Activated naive CD4-positive, alpha-beta T cell (primary cell): ENCODE measurements at places on chromosomes 2 and 18.

DNA sequence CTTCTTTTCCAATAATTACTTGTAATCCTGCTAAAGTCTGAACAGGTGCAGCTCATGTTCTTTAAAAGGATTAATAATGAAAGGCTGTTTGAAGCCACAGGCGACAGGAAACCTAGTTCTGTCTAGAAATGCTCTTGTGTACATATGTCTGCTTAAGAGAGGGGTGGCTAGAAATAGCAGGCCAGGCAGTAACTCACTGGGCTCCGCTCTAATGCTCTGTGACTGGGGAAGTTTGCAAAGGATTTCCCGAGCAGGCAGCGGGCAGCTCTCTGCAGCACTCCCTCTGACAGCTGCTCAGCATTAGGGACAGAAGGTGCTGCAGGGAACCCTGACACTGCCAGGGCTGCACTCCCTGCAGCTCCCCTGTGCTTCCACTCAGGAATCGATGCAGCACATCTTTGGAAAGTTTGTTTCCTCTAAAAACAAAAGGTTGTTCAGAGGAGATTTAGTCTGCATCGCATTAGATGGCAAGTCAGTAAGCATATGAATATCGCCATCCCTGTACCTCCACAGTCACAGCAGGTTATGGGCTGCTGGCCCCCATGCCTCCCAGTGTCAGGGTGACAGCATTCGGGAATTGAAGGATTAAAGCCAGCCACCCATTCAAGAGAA, 33.1 kb upstream of the TTC39C start:
- no peak for DNase-seq

GRCh38 chr18:40672590-40672989, 1282.4 kb upstream of the PIK3C3 start:
- DNase-seq, result no peak

DNA sequence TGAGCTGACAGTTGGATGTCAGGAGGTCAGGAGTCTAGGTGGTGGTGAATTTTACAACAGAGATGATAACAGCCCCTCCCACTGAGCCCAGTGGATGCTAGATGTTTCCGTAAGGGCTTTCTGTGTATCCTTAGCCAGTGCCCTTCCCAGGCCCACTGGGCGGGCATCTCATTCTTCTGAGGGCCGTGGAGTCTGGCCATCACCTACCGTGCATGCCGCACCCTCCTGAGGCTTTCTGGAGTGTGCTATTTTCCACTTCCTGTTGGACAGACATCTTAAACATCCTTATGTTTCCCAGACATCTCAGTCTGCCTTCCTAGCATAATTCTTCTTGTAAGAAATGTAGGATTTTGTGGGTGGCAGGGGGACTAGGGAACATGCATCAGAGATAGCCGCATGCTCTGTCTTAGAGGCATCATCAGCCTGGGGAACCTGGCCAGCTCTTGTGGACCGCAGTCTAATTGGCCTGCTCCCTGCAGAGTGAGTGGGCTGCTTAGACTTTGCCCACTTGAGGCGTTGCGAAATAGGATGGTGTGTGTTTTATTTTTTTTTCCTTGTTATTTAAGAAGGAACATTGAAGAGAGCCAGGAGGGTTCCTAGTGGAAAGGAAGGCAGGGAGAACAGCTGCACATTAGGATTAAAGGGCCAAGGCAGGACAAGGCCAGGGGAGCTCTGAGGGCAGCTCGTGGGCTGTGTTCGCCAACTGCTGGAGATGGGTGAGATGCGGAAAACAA, 135.8 kb downstream of the SH3RF3 start:
- DNase-seq, result no peak

- DNase-seq, result no peak
Measured at GRCh38 chr2:241730671-241731293, 3.6 kb upstream of the D2HGDH start.

- DNase-seq, result no peak
Measured at GRCh38 chr2:218648088-218648786, 11.2 kb downstream of the ZNF142 start.

GRCh38 chr2:180003559-180003958, 3.5 kb downstream of the CWC22 start:
- DNase-seq, result no peak

- DNase-seq, result no peak
Measured at GRCh38 chr18:2104620-2105462, 466.5 kb downstream of the METTL4 start.

DNA sequence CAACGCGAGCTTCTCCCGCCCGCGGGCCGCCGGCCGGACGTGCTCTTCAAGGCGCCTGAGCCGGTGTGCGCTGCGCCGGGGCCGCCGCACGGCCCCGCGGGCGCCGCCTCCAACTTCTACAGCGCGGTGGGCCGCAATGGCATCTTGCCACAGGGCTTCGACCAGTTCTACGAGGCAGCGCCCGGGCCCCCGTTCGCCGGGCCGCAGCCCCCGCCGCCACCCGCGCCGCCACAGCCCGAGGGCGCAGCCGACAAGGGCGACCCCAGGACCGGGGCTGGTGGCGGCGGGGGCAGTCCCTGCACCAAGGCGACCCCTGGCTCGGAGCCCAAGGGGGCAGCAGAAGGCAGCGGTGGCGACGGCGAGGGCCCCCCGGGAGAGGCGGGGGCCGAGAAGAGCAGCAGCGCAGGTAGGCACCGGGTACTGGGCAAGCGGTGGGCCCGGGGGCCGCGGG, 676 bp downstream of the HOXD11 start:
- no peak for DNase-seq

GRCh38 chr2:83273322-83273721, 1185.8 kb downstream of the SUCLG1 start:
- DNase-seq, result no peak

DNA sequence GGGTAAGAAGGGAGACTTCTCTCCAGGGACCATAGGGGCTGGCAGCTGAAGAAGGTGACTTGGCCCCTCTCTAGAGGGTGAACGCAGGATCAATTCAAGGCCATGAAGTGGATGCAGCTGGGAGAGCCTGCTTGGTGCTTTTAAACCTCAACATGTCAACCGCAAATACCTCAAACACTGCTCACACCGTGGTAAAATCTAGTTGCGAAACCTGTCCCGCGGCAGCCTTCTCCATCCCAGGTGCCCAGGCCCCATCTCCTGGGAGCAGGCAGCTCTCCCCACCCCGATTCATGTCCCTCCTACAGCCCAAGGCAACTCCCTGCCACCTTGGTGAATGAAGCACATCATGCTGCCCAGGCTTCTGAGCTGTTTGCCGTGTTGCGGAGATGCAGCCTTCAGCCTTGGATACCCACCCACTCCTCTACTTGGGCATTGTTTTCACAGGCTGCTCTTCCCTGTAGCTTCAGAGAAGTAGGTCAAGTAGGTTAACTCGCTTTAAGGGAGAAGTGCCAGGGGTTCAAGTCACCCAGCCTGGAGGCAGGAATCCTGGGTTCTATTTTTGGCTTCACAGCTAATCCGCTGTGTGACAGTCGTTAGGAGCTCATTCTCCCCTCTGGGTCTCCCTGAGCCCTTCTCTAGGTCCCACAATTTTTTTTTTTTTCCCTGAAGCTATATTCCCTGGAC, 6.2 kb upstream of the EFR3B start:
- DNase-seq, result no peak

- DNase-seq, result no peak
Measured at GRCh38 chr2:74593826-74594772, 39.6 kb downstream of the DOK1 start.

GRCh38 chr2:74921236-74921736, 37.2 kb upstream of the POLE4 start:
- no peak for DNase-seq

GRCh38 chr18:8381821-8382459, 227.3 kb upstream of the RAB12 start:
- no peak for DNase-seq

DNA sequence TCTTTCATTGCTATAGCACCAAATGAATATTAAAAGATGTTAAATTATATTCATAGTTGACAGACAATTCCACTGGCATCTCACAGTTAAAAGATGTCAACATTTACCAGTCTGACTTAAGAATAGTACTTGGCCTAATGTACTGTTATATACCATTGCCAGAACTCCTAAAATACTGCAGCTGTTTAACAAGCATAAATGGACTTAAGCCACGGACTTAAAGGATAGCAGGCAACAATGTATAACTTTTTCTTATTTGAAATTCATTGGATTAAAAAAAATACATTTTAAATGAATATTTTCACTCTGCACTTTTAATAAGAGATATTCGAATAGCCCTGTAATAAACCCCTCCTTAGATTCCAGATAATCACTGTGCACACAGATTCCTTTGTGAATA, 3.8 kb downstream of the TCF4 start:
- no peak for DNase-seq

DNA sequence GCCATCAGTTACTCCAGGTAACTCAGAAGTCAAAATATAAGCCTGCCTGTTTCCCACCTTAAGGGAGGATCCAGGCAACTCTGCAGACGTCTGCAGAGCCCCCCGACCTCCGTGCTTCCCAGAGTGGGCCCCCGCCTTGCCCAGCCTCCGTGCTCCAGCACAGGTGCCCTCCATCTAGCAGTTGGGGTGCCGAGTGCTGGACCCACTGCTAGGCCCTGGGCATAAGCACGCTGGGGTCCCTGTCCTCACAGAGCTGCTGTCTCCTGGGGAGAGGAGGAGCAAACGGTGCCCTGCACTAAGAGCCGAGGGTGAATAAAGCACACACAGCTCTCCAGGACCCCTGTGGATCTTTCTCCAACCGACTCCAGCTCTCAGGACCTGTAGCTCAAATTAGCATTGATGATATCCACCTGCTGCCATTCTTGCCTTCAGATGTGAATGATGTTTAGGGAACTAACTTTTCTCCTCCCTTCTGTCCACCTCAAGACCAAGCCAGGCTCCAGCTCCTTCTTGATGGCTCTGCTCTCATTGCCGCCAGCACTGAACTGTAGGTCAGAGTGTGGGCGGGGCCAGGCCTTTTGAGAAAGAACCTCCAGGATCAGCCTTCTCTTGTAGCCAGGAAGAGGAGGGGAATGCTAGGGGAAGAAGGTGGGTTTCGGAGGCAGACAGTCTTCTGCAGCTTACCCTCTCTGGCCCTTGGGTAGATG, 121.2 kb downstream of the SMAD7 start:
- no peak for DNase-seq

- DNase-seq, result no peak
Measured at GRCh38 chr2:109473616-109474318, 140.0 kb downstream of the SEPTIN10 start.

GRCh38 chr2:201879996-201880395, 73.7 kb downstream of the CDK15 start:
- DNase-seq, result no peak

GRCh38 chr2:202079310-202079709, 6.3 kb downstream of the KIAA2012 start:
- DNase-seq, result no peak

DNA sequence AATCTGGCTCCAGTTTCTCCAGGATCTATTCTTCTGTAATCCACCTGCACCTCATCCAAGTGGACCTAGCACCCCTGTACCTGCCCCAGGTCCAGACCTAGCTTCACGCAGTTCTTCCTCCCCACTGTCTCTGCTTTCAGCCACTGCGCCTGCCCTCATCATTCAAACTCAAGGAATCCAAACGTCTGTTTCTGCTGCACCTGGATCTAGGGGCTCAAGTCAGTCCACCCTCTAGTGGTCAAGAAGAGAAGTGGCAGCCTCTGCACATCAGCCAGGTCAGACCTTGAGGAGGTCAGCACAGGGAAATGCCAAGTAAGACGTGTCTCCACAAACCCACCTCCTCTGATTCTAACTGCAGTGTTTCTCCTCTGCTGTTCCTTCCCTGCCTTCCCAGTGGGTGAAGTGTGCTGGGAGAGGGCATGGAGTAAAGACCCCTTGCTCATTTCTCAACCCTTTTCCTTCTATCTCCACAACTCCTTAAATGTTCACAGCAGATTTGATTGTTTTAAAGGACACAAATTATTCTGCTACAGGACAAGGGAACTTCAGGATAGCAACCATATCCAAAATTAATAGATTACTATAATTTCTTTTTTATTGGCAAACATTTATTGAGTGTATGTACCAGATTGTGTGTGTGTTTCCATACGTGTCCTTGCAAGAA, 8.6 kb upstream of the RNF152 start:
- DNase-seq, result no peak

DNA sequence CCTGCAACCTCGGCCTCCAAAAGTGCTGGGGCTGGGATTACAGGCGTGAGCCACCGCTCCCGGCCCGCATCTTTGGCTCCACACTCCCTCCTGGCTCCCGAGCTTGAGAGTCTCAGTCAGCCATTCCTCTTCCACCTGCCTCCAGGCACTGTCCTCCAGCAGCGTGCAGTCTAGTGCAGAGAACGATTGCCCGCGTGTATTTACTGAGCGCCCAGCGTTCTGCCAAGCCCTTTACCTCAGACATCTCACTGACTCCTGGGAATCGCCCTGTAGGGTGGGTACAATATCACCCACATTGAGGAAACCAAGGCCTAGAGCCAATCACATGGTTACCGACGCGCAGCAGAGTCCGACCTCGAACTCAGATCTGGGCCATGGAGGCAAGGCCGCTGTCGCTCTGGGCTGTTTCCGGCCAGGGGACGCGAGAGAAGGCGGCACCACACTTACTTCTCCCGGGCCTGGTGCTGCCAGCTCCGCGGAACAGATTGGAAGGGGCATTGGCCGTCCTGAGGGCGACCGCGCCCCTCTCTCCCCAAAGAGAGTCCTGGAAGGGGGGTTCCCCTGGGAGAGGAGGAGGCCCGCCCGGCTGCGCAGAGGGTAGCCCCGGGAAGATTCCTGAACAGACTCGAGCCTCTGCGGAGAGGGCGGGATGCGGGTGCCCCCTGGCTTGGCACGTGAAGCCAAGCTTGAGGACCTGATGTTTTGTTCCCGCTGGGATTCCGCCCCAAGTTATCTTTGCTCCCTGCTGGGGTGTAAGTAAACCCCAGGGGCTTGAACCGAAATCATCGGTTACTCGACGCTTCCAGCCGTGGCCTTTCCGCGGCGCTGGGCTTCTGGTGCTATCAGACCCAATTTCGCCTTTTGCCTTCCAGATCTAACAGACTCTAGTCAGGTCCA, 5.2 kb upstream of the DLX2 start:
- no peak for DNase-seq

DNA sequence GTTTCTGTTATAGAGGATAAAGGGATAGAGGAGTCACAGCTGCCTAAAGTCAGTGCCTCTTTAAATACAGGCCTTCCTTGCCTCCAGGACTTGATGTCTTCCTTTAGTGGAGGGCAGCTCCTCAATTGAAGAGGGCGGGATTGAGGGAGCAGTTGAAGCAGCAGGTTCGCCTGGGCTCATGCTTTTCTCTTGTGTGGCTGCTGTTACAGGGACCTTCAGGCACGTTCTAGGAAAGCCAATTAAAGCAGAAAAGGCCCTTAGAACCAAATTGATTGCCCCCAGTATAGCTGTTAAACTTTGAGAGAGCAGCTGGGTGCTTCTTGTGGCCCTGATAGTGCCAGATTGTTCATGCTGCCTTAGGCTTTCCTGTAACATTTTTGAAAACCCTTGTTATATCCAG, 42.0 kb upstream of the LTBP1 start:
- no peak for DNase-seq

DNA sequence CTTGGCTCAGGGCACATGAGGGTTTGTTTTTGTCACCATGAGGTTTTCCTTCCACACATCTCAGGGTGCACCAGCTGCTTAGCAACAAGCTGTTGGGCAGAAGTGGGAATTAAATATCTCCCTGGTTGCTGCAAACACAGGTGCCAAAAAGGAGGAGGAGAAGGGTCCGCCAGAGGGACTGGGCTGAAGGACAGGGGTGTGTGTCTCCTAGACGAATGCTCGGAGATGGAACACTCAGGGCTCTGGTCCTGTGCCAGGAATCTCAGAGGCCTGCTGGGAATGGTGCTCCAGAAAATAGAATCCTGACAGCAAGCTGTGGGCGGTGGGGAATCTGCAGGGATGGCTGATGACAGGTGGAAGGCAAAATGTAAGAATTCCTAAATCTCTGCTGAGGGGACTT, 94.5 kb downstream of the VSNL1 start:
- DNase-seq, result no peak
